Neural crest cell (in vitro differentiated cells): ENCODE measurements at places on chromosomes 4 and X. TPM values are rescaled to one million over a fixed set of nuclear protein-coding genes. Genes with fewer than 3 reads are reported as not detected.
A peak's percentile ranks its signal among the peaks of the same experiment; 100 is the strongest.

- no peak overlapping the region for H3K4me3 ChIP-seq
- no peaks in the 10 kb centered on the region for H3K27me3 ChIP-seq
These were observed 239.6 kb downstream of the GBA3 start for GRCh38 chr4:22932326-22932725.

DNA sequence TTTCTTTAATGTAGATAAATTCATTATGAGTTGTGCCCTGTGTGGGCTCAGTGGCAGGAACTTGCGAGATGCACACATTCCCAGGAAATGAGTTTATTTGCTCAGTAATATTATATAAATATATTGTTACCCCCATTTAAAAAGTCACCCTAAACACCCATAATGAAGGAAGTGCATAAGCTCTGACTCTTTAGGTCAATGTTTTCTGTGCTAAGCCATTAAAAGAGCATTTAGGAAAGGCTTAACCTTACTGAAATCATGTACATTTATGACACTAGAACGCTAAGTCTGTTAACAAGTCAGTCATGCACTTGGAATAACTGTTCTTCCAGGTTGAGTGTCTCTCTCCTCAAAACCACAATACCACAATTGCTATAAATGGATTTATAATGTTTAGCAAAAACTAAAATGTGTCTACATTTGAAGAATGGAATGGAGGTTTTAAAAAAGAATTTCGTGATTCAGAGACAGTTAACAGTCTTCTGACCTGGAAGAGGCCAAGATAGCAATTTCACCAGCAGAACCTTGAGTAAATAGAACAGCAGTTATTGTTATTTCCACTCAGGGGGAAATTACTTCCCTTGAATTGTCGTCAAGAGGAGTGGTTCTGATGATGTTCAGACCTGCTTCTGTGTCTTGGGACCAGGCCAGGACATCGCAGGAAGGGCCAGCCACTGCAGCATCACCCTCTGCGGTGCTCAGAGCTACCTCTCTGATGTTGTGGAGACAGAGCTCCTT, 91.1 kb upstream of the VEGFC start:
- H3K36me3 ChIP-seq = no peaks in the 10 kb centered on the region
- H3K27ac ChIP-seq = no peak overlapping the region
- DNase-seq = no peak
- H3K4me3 ChIP-seq = no peak overlapping the region

DNA sequence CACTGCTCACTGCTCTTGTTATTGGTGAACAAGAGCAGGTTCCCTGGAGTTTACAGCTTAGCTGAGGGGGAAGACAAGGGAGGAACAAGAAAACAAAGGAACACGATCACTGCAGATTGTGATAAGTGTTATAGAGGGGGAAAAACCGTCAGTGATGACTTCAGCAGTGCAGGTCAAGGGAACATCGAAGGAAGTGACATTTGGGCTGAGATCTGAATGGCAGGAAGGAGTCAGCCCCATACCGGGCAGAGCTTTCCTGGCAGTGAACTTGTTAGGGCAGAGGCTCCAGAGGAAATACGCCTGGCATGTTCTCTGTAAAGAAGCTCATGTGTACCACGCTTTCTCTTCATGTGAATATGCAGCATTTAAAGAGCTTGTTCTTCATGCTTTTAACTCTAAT, 78.1 kb downstream of the LDB2 start:
- H3K4me1 ChIP-seq = peaks cover 27% of the 10 kb centered on the region
- peak overlapping the region; percentile 30 for H3K27ac ChIP-seq
- no peaks in the 10 kb centered on the region for H3K36me3 ChIP-seq
- no peak overlapping the region for H3K4me3 ChIP-seq
- H3K27me3 ChIP-seq = no peaks in the 10 kb centered on the region

The HS6ST2 gene
- 13.9 and 14.2 TPM in 2 replicates for total RNA-seq

DNA sequence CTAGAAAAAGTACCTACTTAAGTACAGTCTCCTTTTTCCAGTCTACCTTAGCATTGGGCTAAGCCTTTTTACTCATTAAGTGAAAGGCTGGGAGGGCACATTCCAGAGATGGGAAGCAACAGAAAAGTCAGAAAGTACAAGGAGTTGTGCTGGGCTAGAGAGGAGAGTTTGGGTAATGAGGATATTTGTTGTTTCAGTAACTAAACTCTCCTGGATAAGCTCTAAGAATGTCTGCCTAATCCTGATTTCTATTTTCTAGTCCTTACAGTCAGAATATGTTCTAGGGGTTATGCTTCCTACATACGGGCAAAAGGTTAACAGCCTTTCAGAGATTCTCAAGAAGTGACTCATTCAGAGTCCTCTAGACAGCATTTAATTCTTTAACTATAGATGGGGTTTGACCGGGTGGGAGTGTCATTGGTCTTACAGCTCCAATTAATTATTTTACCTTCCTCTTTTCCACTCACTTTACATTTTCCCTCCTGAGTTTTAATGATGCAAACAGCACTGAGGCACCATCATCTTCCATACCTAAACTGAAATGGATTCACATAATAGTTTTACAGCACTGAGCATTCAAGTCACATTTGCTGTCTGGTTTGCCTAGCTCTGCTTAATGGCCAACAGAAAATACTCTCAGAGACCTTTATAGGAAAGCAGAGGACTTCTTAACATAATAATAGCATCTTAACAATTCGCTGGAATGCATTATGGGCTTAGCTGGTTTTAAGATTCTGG, 42.9 kb downstream of the USP26 start:
- no peak for DNase-seq
- H3K4me3 ChIP-seq = peak overlapping the region; percentile 13
- peak overlapping the region; percentile 45 for H3K27ac ChIP-seq
- peaks cover 24% of the 10 kb centered on the region for H3K4me1 ChIP-seq
- no peaks in the 10 kb centered on the region for H3K27me3 ChIP-seq

DNA sequence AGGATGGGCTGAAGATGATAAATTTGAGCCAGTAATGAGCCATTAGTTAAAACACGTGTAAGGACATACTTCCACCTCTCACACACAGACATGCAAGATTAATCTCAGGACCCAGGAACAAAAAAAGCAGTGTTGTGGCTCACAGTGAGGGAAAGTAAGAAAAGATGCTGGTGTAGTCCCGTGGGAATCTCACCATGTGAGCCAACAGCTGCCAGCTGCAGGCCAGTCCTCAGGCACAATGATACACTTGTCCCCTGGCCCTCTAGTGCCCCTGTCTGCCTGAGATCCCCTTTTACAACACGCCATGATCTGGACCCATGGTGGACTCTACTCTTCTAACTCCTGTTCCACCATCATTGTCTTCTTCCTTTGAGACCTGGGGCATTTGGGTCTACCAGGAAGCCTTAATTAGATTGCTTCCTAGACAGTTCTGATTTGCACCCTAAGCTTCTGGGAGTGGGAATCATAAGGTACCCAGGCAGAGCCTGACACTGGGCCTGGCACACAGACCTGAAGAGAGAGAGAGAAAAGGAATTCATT, 194.7 kb downstream of the STIM2 start:
- no peaks in the 10 kb centered on the region for H3K4me1 ChIP-seq
- H3K36me3 ChIP-seq = no peaks in the 10 kb centered on the region
- H3K4me3 ChIP-seq = no peak overlapping the region
- peak overlapping the region; percentile 5 for H3K27ac ChIP-seq
- DNase-seq = no peak

The CLRN2 gene
- not detected in 2 replicates for total RNA-seq

DNA sequence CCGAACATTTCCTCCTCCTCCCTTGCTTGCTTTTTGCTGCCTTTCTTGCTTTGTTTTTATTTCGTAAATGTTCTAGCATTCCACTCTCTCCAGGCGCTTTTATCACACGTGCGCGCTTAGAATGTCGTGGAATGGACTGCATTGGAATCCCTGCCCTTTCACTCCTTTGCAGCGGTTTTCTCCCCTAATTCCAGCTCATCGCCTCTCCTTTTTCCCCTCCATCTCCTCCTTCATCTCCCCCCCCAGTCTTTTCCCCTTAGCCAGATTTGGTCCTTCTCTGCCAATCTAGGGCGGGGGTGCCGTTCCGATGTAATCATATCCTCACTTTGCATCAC, 579 bp downstream of the OGT start:
- no peak for DNase-seq
- peaks cover 18% of the 10 kb centered on the region for H3K36me3 ChIP-seq
- peaks cover 26% of the 10 kb centered on the region for H3K4me1 ChIP-seq
- peak overlapping the region; percentile 94 for H3K4me3 ChIP-seq

DNA sequence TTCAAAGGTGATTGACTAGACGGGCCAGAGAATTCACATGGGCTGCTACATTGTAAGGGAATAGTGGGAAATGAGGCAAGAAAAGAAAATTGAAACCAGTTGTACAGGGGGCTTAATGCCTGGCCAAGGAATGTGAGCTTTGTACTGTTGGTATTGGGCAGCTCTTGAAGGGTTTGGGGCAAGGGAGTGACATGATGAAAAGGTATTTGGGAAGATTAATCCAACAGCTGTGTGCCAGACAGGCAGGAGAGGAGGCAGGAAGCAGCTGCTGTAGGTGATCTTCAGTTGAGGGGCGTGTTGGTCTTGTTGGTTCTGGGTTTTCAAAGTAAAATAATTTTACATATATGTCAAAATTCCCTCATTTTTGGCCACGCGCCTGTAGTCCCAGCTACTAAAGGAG, 384.5 kb upstream of the TENM3 start:
- no peaks in the 10 kb centered on the region for H3K4me1 ChIP-seq
- no peak overlapping the region for H3K4me3 ChIP-seq
- no peaks in the 10 kb centered on the region for H3K36me3 ChIP-seq
- no peaks in the 10 kb centered on the region for H3K27me3 ChIP-seq
- H3K27ac ChIP-seq = no peak overlapping the region

DNA sequence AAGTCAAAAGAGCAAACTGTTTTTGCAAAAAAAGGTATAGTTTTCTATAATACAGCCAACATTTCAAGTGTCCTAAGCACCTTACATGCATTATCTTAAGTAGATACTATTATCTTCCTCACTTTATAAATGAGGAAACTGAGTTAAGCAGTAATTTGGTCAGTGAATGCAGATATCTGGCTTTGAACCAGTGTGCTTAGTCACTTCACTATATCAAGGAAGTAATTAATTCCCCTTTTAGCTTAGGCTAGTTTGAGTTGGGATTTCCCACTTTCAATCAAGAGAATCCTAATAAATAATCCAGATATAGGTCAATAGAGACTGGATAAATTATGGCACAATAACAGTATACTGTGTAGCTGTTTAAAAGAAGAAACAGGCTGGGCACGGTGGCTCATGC, 14.8 kb downstream of the SPINK2 start:
- H3K4me3 ChIP-seq = no peak overlapping the region
- H3K36me3 ChIP-seq = no peaks in the 10 kb centered on the region
- no peaks in the 10 kb centered on the region for H3K27me3 ChIP-seq

- H3K27ac ChIP-seq = no peak overlapping the region
- peaks cover 33% of the 10 kb centered on the region for H3K36me3 ChIP-seq
- DNase-seq = no peak
- no peaks in the 10 kb centered on the region for H3K4me1 ChIP-seq
- H3K27me3 ChIP-seq = no peaks in the 10 kb centered on the region
These were observed 124.8 kb upstream of the CITED1 start for GRCh38 chrX:72430405-72430968.

GRCh38 chr4:148216866-148217814, 225.1 kb downstream of the NR3C2 start:
- no peak overlapping the region for H3K4me3 ChIP-seq
- H3K27me3 ChIP-seq = no peaks in the 10 kb centered on the region
- H3K27ac ChIP-seq = no peak overlapping the region
- H3K4me1 ChIP-seq = no peaks in the 10 kb centered on the region

The CSN3 gene
- not detected in 2 replicates for total RNA-seq

The LANCL3 gene
- total RNA-seq = 0.05 and 0.07 TPM in 2 replicates

GRCh38 chr4:654871-655463, 19.1 kb downstream of the ATP5ME start:
- peaks cover 3% of the 10 kb centered on the region for H3K4me1 ChIP-seq
- peaks cover 3% of the 10 kb centered on the region for H3K36me3 ChIP-seq
- H3K4me3 ChIP-seq = no peak overlapping the region
- DNase-seq = no peak
- no peak overlapping the region for H3K27ac ChIP-seq
- no peaks in the 10 kb centered on the region for H3K27me3 ChIP-seq
